ENCODE measurements at places on chromosomes 2 and 18.

DNA sequence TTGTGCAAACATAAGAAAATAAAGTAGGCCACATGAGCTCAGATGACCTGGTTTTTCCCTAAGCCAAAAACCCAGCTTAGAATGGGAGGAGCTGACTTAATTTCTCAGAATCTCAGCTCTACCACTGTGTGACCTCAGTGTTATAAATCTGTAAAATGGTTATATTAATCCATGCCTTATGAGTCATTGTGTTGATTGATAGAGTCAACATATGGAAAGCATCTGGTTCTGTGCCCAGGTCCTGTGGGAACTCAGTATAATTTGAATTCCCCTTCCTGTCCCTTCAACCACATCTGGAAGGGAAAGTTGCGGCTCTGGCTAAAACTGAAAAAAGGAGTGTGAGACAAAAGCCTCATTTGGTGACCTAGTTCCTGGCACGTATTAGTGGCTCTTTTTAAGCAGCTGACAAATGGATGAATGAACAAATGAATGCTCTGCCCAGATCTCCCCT is 25.7 kb downstream of the TMEM177 start:
- H3K4me3 ChIP-seq, result no peak overlapping the region
- DNase-seq, result no peak
- H3K27ac ChIP-seq, result no peak overlapping the region
- no peaks in the 10 kb centered on the region for H3K4me1 ChIP-seq
- no peaks in the 10 kb centered on the region for H3K36me3 ChIP-seq
- H3K27me3 ChIP-seq, result no peaks in the 10 kb centered on the region

GRCh38 chr2:164717000-164717803 is 95.9 kb upstream of the GRB14 start:
- H3K27ac ChIP-seq, result no peak overlapping the region
- H3K4me3 ChIP-seq, result no peak overlapping the region
- H3K27me3 ChIP-seq, result no peaks in the 10 kb centered on the region
- no peaks in the 10 kb centered on the region for H3K4me1 ChIP-seq
- no peak for DNase-seq

DNA sequence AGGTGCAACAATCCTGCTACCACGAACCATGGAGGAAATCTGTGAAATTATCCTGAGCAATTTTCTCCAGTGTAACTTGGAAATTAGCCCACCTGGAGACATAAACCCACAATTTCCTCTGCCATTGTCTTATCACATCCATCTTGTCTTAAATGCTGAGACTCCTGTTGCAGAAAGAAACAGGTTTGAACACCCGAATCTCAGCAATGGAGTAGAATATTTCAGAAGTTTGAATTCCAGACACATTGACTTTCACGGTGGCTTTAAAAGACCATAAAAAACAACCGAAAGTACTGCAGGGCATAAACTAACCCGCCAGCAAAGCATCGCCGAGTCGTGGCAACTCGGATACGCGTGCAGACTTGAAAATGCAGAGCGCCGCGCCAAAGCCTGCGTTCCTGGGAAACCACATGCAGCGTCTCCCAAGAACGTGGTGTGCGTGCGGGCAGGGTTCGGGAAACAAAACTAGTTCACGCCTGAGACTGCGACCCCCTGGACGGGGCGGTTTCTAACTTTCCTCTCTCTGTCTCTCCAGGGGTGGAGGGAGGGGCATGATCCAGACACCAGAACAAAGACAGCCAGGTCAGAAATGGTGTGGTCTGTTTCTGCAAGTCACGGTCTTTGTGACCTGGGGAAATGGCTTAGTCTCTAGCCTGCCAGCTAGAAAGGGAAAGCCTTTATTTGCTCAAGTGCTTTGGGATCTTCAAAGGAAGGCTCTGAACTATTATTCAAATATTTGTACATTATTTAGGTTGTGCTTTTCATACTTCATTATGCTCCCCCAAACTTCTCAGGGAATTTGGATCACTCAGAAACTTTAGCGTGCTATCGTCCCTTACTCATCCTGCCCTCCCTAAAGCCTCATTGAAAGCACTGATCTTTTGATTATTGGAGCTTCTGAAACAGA is 26.9 kb upstream of the KCTD1 start:
- H3K36me3 ChIP-seq, result no peaks in the 10 kb centered on the region
- H3K27me3 ChIP-seq, result peaks cover 35% of the 10 kb centered on the region
- peak; percentile 32 for DNase-seq
- H3K4me1 ChIP-seq, result peaks cover 8% of the 10 kb centered on the region

DNA sequence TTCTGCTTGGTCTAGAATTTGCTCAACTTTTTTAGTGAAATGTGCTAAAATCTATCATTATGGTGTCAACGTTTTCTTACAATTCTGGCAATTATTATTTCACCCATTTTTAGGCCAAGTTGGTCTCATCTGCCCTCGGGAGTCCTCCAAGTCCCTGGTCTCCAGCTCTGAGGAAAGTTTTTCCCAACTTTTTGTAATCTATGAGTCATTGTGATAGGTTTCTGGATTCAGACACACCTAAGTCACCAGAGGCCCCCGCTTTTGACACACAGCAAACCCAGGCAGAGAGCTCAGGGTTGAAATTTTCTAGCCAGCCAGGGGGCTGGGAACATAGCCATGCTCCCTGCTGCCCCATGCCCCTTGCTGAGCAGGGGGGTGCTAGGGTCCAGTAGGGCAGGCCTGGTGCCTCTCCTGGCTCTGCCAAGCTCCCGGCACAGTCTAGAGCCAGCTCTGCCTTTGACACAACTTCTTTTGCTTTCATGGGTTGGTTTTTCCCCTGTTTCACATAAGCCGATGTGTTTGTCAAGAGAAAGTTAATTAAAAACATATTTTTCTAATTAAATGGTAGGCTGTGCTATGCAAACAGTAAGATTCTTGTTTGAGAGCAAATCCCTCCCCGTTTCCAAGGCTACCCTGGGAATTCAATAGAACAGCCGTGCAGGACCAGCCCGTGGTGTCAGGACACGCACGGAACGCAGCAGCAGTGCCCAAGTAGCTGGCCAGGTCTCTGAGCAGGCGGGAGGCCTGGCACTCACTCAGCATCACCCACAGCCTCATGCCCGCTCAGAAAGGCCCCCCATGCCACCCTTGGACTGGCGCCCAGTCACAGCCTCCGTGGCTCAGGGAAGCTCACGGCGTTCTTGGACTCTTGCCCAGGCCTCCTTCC is 25.5 kb upstream of the SNED1 start:
- no peak overlapping the region for H3K4me3 ChIP-seq
- no peak for DNase-seq
- H3K27me3 ChIP-seq, result peaks cover 34% of the 10 kb centered on the region
- no peak overlapping the region for H3K27ac ChIP-seq
- H3K36me3 ChIP-seq, result no peaks in the 10 kb centered on the region

- H3K4me3 ChIP-seq, result no peak overlapping the region
- no peak for DNase-seq
- no peaks in the 10 kb centered on the region for H3K4me1 ChIP-seq
- no peak overlapping the region for H3K27ac ChIP-seq
These were observed 91.5 kb upstream of the NRP2 start for GRCh38 chr2:205590759-205591158.

DNA sequence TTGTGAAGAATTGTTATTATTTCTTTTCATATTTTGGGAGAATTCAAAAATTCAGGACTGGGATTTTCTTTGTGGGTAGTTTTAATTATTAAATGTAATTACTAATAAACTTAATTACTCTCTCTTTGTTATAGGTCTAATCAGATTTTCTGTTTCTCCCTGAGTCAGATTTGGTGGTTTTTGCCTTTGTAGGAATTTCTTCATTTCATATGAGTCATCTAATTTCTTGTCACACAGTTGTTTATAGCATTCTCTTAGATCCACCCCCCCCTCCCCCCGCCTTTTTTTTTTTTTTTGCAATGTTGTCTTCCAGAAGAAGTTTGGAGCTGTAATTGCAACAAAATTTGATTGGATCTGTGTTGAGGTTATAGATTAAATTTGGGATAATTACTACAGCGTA is 26.0 kb upstream of the GALR1 start:
- no peaks in the 10 kb centered on the region for H3K36me3 ChIP-seq
- no peak for DNase-seq
- no peak overlapping the region for H3K27ac ChIP-seq
- H3K4me3 ChIP-seq, result no peak overlapping the region
- peaks cover 4% of the 10 kb centered on the region for H3K4me1 ChIP-seq
- peaks cover 4% of the 10 kb centered on the region for H3K27me3 ChIP-seq

GRCh38 chr2:108958002-108958401 is 31.0 kb downstream of the EDAR start:
- H3K4me3 ChIP-seq, result no peak overlapping the region
- H3K27me3 ChIP-seq, result no peaks in the 10 kb centered on the region
- no peaks in the 10 kb centered on the region for H3K36me3 ChIP-seq
- H3K4me1 ChIP-seq, result peaks cover 5% of the 10 kb centered on the region
- peak overlapping the region; percentile 59 for H3K27ac ChIP-seq

DNA sequence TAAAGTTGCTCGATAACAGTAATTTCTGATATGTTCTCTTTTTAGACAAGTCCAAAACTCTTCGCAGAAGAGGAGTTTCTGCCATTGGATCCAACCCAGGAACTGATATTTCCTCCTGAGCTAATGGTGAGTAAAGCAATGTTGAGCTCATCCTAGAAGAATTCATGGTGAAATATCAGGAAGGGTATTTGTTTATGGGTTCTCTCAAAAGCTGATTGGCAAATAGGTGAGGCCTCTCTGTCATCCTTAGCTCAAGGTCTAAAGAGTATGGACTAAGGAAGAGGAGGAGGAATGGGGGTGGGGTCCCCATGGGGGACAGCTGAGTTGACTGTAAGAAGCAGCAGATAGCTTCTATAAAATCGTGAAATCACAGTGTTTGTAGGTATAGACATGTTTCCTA is 18.2 kb downstream of the AOX1 start:
- DNase-seq, result no peak
- H3K36me3 ChIP-seq, result no peaks in the 10 kb centered on the region
- no peak overlapping the region for H3K27ac ChIP-seq
- no peak overlapping the region for H3K4me3 ChIP-seq
- no peaks in the 10 kb centered on the region for H3K27me3 ChIP-seq

- H3K27ac ChIP-seq, result no peak overlapping the region
- no peak for DNase-seq
These were observed 22.7 kb downstream of the NOSTRIN start for GRCh38 chr2:168825126-168825525.

GRCh38 chr18:2617401-2617998 is 38.0 kb upstream of the SMCHD1 start:
- H3K4me3 ChIP-seq, result no peak overlapping the region
- no peak overlapping the region for H3K27ac ChIP-seq
- DNase-seq, result no peak
- H3K27me3 ChIP-seq, result no peaks in the 10 kb centered on the region

GRCh38 chr2:221176667-221177066 is 395.4 kb downstream of the EPHA4 start:
- H3K4me3 ChIP-seq, result no peak overlapping the region
- no peaks in the 10 kb centered on the region for H3K27me3 ChIP-seq
- no peaks in the 10 kb centered on the region for H3K4me1 ChIP-seq
- DNase-seq, result no peak
- H3K27ac ChIP-seq, result no peak overlapping the region

- no peak for DNase-seq
- H3K4me3 ChIP-seq, result no peak overlapping the region
- H3K4me1 ChIP-seq, result peaks cover 6% of the 10 kb centered on the region
- peaks cover 4% of the 10 kb centered on the region for H3K36me3 ChIP-seq
- no peak overlapping the region for H3K27ac ChIP-seq
These were observed 41.7 kb upstream of the SLC3A1 start for GRCh38 chr2:44233450-44234128.

DNA sequence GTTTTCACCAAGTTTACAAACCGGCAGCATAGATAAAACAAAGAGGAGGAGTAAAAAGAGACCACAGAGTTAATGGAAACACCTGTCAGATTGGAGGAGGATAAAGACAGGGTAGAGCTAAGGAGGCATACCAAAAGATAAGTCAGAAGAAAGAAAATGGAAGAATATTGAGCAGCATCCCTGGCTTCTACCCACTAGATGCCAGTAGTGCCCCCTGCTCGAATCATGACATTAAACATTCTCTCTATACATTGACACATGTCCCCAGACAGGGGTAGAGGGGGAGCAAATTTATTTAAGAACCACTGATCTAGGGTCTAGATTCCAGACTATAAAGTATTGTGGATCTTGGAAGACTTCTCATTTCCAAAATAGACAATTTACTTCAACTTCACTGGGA is 159.8 kb upstream of the ETAA1 start:
- H3K4me3 ChIP-seq, result no peak overlapping the region
- H3K27ac ChIP-seq, result no peak overlapping the region
- no peaks in the 10 kb centered on the region for H3K36me3 ChIP-seq

- no peak overlapping the region for H3K4me3 ChIP-seq
- H3K4me1 ChIP-seq, result no peaks in the 10 kb centered on the region
- no peaks in the 10 kb centered on the region for H3K27me3 ChIP-seq
- no peak overlapping the region for H3K27ac ChIP-seq
- H3K36me3 ChIP-seq, result no peaks in the 10 kb centered on the region
- DNase-seq, result no peak
These were observed 12.5 kb upstream of the RAB31 start for GRCh38 chr18:9695605-9696004.

- H3K4me3 ChIP-seq, result no peak overlapping the region
- H3K27ac ChIP-seq, result peak overlapping the region; percentile 57
- no peak for DNase-seq
- H3K36me3 ChIP-seq, result no peaks in the 10 kb centered on the region
- H3K4me1 ChIP-seq, result no peaks in the 10 kb centered on the region
- no peaks in the 10 kb centered on the region for H3K27me3 ChIP-seq
These were observed 46.7 kb downstream of the ARHGAP28 start for GRCh38 chr18:6776188-6776587.

DNA sequence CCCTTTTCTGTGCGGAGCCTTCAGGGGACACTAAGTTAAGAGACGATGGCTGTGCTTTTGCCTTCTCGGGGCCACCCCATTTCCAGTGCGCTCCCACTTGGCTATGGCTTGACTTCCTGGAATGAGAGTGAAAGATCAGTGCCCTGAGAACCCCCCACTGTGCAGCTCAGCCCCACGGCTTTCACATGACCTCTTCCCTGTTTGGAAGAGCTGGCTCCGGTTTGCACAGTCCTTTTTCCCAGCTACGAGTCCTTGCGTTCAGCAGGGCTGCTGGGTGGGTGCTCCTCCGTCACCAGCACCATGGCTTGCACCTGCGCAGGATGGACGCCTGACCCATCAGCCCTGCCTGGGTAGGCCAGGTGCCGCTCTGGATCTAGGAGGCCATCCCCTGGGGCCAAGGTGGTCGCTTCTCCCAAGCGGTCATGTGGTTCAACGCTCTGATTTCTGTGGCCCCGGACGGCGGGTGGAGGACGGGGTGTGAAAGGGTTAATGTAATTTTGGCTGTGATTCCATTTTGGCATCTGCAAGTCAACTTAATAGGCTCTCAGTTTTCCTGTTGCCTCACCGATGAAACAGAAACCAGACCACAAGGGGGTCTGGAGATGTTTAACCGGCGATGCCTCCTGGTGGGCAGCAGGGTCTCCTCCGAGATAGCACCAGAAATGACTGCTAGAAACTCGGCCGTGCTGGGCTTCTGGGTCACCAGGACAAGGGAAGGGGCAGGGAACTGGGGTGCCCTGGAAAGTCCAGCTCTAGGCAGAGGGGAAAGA is 113.1 kb upstream of the HAAO start:
- no peak for DNase-seq
- H3K4me1 ChIP-seq, result peaks cover 21% of the 10 kb centered on the region
- H3K27me3 ChIP-seq, result no peaks in the 10 kb centered on the region
- H3K4me3 ChIP-seq, result no peak overlapping the region
- no peaks in the 10 kb centered on the region for H3K36me3 ChIP-seq
- H3K27ac ChIP-seq, result peak overlapping the region; percentile 79
